Inflammatory macrophage treated with lipopolysaccharide for 4 hours (primary cell): ENCODE measurements at places on chromosomes 16 and 17.

GRCh38 chr16:85832570-85833218 is 33.2 kb downstream of the COX4I1 start:
- no peak for DNase-seq

GRCh38 chr17:45223539-45224528 is 2.1 kb downstream of the FMNL1 start:
- no peak for DNase-seq

DNA sequence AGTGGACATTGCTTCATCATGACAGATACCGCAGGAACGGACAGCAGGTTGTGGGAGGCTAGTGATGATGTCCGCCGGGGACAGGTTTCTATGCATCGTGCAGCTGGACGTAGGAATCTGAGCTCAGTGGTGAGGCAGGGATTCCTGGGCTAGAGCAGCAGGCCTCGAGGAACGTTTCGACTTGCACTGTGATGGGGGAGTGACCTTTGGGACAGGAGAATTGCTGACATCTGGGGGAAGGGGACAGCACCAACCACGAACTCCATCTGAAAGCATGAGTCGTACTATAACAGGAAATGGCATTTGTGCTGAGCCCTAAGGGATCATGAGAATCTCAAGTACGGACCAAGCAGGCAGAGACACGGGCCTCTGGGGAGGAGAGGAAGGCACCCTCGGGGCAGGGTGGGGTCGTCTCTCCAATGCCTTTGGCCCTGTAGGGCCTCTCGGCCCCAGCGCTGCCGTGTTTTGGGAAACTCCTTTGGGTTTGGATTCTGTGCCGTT is 65.8 kb upstream of the ENDOV start:
- peak; percentile 24 for DNase-seq

GRCh38 chr16:9516444-9516843 is 425.0 kb downstream of the HAPSTR1 start:
- no peak for DNase-seq

DNA sequence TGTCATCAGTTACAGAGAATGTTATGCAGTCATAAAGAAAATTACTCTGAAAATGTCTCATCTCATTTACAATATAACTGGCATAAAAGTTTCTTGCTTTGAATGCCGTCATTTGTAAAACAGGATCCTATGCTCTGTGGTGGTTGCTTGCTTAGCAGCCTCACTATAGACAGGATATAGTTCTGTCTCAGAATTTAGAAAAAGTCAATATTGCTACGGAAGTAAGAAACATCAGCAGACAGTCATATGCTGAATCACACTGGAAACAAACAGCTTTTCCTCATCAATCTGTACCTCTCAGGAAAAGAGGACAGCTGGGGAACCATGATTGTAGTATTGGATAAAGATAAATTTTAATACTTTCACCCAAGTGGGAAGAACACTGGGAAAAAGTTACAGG is 105.5 kb downstream of the MYO1D start:
- DNase-seq, result no peak

GRCh38 chr17:34710226-34710625 is 130.8 kb downstream of the TMEM132E start:
- DNase-seq, result no peak

- peak; percentile 7 for DNase-seq
These were observed 64.2 kb downstream of the STH start for GRCh38 chr17:46063241-46063640.
